ENCODE measurements at places on chromosomes 3 and 15.

DNA sequence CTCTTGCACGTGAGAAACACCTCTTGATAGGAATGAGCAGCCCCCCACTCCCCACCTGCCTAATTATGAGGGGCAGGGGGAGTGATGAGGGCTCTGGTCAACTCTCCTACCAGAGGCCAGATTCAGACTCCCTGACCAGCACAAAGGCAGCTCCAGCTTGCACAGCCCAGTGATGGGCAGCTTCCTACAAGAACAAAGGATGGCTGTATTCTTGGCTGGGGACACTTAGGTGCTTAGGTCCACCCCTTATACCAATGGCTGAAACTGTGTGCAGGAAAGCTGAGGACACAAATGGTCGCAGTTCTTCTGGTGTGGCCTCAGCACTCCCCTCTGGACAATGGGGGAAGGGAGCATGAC lies 81.8 kb downstream of the IQSEC1 start:
- DNase-seq = no peak

GRCh38 chr15:94638183-94638582 lies 406.8 kb downstream of the MCTP2 start:
- no peak for DNase-seq

DNA sequence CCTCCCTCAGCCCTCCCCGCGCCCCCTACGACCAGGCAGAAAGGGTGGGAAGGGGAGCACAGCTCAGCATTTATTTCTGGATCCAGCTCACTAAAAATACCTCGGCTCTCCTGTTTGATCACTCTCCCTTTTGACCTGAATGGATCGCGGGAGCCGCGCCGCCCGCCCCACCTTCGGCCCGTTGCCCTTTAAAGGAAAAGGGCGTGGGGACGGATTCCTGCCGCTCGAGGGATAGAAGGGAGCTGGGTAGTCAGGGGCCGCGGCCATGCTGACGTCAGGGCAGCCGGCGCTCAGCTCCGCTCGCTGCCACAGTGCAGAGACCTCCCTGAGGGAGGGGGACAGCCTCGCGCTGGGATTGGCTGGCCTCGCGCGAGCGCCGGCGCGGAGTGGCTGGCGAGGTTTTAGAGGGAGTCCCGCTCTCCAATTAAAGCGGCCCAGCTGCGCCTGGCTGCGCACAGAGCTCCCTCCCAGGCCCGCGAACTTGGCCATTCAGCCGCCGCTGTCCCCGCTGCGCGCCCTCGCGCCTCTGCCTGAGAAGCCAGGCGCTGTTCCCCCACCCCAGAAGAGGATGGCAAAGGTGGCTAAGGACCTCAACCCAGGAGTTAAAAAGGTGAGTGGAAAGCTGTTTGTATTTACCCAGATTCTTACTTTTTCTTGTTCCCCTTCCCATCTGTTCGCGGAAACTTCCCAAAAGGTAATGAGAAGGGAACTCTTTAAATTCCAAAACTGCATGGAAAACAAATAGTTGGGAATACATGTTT lies at the start of gene LMCD1:
Gene LMCD1, plus strand, starts transcription at position 453 of the 761 bp plus-strand sequence. Its CDS starts 116 bp downstream, at position 569.
- peak; percentile 89 for DNase-seq

- no peak for DNase-seq
These were observed 5.1 kb upstream of the IGDCC3 start for GRCh38 chr15:65382921-65383320.

All from cortex of kidney (tissue), 1 donor.